ENCODE measurements at places on chromosomes 4 and X.

GRCh38 chr4:96352051-96352517 lies 512.2 kb downstream of the PDHA2 start:
- DNase-seq: no peak

DNA sequence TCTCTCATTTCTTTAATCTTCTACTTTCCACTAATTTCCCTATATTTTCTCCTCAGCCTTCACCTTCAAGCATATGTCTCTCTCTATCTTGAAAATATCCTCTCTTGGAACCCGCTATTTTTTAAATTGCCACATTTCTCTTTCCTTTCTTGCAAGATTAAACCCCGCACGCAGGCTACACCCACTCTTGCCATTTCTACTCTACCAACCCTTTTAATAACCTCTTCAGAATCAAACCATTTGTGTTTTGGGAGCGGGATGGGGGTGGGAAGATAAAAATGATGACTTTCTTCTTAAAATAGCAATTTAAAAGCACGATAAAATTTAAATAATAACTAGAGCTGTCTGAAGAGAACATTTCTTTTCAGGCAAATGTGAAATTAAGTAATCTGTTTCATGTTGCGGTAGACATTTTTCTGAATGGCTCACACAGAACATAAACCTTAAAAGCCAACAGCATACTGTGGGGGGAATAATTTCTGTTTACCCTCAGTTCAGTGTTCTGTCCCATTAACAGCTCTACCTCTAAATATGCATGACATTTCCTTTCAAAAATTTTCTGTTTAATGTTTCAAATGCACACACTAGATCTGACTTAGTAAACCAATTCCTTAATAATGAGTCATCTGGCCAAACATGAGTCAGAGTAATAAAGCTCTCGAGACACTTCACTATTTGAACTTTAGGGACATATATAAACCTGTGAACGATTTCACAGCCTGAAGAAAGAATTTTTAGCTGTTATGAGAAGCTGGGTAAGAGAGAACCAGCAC lies 20.5 kb downstream of the ARSJ start:
- no peak for DNase-seq

DNA sequence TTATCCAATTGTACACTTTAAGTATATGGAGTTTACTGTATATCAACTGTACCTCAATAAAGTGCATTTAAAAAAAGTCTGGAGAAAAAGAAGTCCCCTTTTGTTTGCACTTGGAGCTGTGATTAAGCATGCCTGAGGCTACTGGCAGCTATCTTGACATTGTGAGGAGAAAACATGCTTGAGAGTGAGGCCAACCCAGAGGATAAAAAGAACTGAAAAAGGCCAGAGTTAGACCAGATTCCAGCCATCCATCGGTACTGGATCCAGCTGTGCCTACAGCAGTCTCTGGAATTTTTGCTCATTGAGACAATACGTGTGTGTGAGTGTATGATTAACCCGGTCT lies 57.4 kb downstream of the LGI2 start:
- no peak for DNase-seq

DNA sequence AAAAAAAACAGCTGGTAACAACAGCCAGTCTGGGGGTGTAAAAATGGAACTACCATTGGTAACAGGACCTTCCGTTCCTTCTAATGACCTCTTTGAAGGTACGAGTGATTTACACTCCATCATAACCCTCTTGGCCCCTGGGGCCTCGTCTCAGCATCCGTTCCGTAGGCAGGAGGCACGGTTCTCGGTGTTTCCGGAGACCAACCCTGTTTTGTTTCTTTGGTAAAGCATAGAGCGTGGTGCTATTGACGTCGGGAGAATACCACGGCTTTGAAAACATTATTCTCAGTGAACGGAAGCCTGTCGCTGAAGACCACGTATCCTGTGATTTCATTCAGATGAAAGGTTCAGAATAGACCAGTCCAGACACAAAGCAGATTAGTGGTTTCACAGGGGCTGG lies 198.9 kb downstream of the ASMT start:
- DNase-seq: no peak

GRCh38 chr4:71746379-71746778 lies 37.5 kb downstream of the GC start:
- no peak for DNase-seq

DNA sequence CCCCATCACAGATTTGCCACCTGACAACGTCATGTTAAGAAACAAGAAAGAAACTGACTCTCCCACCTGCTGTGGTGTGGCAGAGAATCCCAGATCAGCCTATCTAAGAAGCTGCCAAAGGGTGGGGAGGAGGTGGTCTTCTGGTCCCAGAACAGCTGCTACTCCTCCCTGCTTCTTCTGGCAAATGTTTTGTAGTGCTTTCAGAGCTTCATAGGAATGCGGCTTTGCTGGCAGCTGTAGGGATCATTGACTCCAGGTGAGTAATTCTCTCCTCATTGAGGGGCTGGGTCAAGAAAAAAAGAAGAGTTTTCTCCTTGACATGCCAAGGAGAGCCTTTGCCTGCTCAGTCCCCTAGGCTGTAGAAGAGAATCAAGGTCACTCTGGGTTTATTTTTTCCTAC lies 23.3 kb downstream of the NRK start:
- DNase-seq: no peak

- DNase-seq: no peak
These were observed 130.6 kb downstream of the SLC7A11 start for GRCh38 chr4:138111462-138112000.

GRCh38 chr4:146252969-146253611 lies 38.8 kb downstream of the REELD1 start:
- no peak for DNase-seq

- no peak for DNase-seq
These were observed 223.6 kb downstream of the RAB28 start for GRCh38 chr4:13260513-13260912.

DNA sequence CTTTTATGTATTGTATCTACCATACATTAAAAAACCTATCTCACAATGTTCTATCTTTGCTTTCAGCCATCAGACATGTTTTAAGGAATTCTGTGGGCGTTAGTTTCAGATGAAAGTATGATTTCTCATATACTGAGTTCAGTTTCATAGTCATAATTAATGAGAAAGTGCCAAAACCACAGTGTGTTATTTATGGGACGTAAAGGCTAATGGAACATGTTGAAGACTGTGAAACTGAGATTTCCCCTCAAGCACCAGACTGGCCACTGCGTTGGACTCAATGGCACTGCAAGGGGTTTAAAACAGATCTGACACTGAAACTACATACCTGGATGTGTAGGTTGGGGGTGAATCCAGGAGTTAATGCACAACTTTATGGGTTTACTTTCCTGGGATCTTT lies 32.0 kb downstream of the F8 start:
- no peak for DNase-seq

DNA sequence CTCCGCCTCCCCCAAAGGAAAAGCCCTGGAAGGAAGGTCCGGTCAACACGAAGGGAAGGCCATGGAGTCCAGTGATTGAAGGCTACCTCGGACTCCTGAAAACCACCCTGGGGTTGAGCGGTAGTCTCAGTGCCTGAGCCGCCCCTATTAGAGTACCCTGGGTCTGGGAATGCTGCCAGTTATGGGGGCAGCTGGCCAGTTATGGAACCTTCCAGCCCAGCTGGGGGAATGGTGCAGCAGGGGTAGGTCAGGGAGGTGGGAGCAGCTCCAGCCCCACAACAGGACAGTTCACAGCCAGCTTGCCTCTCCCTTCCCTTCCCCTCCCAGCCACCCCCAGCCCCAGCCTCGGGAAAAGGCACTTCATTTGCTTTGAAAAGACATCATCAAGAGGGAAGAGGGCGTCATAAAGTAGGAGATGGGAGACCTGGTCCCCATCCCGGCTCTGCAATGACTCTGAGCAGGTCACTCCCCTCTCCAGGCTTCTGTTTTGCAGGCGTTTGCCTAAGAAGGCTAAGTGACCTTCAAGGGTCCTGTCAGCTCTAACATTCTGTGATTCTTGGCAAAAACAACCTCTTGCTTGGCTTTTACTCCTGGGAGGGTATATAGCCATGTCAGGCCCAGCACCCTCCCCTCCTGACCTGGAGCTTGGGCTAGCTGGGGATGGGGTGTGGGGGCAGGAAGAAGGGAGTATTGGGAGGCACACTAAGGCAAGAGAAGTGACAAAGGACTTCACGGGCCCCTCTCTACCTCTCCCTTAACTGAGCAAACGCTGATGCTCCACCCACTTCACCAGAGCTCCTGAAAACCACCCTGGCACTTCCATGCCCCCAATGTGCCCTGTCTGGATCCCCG lies 8.0 kb downstream of the APLN start:
- DNase-seq: no peak

DNA sequence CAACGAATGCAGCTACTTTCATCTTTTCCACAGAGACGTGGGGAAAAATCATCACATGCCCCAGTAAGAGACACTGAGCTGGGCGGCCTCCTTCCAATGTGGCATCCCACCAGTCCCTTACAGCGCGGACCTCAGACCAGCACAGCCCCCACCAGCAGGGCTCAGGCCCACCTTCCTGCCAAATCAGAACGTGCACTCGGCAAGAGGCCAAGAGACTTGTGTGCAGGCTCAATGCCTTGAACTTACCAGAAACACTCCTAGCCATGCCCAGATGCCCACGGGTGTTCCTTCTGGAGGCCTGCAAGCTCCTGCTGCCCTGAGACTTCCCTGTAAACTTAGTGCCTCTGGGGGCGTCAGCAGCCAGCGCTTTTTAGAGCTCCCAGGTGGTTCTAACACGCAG lies 31.2 kb downstream of the WDR1 start:
- no peak for DNase-seq

DNA sequence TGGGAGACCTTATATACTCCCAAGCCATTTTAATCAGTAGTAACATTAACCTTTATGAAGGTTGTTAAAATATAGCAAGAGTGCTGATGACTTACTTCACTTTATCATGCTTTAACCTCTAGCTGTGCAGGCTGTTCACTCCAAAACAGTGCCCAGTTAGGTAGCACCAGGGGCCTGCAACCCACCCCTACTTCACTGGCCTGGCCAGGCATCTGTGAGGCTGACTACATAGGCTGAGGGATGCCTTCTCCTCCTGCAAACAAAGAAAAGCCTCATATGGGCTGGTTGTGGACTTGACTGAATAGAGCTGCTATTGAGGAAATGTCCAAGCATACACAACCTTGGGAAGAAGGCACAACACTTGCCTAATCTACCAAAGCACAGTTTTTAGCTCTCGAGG lies 172.8 kb downstream of the SHROOM3 start:
- DNase-seq: no peak

DNA sequence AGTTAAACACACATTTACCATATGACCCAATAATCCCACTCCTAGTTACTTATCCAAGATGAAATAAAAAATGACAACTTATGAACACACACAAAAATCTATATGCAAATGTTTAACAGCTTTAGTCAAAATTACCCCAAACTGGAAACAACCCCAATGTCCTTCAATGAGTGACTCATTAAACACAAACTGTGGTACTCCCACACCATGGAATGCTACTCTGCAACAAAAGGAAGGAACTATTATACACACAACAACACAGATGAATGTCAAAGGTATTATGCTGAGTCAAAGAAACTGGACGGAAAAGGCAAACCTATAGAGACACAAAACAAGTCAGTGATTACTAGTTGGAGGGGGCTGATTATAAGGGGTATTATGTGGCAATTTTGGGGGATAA lies 40.5 kb downstream of the MED14 start:
- no peak for DNase-seq

GRCh38 chr4:124105212-124105611 lies 607.3 kb downstream of the ANKRD50 start:
- no peak for DNase-seq

DNA sequence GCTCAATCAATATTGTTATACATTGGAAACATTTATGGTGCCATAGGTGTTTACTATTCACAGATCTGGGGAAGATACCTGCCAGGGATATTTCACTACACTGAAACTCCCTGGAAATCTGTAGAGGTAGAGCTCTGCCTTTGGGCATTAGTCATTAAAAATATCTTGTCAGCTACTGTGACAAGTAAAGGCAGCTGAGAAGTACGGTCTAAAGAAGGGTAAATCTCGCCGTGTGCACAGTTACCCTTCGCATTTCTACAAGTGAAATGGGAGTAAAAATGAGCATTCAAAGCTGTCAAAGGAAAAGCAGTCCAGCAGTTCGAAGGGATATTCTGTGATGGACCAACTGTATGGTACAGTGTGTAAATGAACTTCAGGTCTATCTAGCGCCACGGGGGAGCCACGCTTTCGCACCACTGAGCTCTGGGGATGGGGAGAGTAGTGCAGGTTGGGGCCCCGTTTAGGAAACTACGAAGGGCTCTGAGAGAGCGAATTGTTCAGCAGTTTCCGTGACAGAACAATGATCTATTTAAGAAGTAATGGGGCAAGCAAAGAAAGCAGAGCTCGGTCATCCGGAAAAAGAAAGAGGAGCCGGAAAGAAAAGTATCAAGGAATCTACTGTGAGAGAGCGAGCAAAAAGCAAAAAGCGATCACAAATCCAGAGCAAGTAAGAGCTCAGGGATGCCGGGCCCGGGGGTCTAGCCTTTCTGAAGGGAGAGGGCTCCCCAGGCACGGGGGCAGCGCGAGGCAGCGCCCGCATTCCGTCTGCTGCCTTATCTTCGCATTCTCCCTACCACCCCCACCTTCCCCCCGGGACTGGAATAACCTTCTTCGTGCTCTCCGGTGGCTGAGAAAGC lies 646 bp downstream of the TIGD4 start:
- no peak for DNase-seq

- no peak for DNase-seq
These were observed 12.2 kb upstream of the HERC6 start for GRCh38 chr4:88366460-88366859.

DNA sequence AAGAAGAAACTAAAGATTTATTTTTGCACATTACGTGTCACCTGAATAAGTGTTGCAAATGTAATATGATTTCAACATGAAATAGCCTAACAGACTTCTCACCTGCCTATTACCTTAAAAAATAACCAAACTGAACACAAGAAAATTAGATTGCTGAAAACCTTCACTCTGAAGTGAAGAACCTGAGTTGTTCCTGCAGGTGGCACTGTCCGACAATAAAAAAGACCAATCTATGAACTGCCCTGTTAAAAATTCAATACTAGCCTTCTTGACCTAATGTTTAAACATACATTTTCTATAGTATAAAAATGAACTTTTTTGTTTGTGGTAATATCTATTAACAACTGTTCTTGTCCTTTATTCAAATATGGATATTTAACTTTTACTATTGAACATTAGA lies 69.2 kb upstream of the PNPLA4 start:
- no peak for DNase-seq

DNA sequence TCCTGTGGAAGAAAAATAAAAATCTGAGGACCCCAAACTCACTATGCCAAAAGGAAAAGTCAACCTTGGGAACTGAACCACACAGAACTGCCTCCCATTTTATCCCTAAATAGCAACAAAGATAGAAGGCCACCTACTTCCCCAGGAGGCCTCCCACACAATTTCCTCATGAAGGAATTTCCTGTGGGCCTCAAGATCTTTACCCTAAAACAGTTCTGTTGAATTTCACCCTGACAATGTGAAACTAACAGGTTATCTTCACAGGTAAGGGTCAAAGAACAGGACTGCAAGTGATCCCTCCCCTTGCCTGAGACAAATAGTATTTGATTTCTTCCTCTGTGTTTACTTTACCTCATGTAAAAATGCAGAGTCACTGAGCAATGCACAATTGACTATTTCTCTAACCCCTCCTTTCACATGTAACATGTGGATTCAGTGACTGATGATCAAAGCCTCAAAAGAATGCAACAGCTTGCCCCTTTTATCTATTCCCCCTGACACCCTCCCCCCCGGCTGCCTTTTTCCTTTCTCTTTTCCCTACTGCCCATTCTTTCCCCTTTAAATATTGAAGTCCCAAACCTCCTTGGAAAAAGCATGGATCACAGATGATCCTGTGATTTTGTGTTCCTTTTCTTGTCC lies 33.3 kb downstream of the MEPE start:
- DNase-seq: no peak
